ENCODE measurements at places on chromosomes 16 and 17.

GRCh38 chr17:77206158-77206956 is 65.6 kb downstream of the SEC14L1 start:
- DNase-seq: no peak

GRCh38 chr17:49926886-49927285 is 42.1 kb upstream of the DLX4 start:
- peak; percentile 19 for DNase-seq

GRCh38 chr17:19305256-19305655 is 57.3 kb downstream of the B9D1 start:
- no peak for DNase-seq

DNA sequence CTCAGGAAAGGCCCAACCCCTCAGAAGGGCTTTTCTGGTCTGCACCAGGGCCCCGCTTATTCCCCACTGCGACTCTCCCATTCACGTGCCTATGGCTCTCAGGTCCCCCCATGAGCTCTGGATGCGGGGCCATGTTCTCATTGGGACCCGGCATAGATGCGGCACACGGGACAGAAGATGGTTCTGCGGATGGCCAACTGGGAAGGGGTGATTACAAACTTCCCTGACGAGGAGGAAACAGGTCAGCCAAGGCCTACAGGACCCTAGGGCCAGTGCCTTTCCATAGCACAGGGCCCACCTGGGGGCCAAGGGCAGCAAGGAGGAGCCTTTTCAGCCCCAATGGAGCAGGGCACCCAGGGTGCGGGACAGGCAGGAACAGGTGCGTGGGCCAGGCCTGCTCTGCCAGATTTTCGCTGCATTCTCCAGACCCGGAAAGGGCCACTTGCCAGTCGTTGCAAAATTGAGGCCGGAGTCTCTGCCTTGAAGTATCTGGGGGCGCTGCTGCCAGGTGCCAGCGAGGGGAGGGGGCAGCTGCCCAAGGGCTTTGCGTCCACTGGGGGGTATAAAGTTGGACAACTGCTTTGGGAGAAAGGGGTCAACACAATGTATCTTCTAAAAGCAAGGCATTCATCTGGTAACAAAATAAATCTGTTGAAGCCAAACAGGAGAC is 20.5 kb downstream of the SLC7A5 start:
- no peak for DNase-seq

DNA sequence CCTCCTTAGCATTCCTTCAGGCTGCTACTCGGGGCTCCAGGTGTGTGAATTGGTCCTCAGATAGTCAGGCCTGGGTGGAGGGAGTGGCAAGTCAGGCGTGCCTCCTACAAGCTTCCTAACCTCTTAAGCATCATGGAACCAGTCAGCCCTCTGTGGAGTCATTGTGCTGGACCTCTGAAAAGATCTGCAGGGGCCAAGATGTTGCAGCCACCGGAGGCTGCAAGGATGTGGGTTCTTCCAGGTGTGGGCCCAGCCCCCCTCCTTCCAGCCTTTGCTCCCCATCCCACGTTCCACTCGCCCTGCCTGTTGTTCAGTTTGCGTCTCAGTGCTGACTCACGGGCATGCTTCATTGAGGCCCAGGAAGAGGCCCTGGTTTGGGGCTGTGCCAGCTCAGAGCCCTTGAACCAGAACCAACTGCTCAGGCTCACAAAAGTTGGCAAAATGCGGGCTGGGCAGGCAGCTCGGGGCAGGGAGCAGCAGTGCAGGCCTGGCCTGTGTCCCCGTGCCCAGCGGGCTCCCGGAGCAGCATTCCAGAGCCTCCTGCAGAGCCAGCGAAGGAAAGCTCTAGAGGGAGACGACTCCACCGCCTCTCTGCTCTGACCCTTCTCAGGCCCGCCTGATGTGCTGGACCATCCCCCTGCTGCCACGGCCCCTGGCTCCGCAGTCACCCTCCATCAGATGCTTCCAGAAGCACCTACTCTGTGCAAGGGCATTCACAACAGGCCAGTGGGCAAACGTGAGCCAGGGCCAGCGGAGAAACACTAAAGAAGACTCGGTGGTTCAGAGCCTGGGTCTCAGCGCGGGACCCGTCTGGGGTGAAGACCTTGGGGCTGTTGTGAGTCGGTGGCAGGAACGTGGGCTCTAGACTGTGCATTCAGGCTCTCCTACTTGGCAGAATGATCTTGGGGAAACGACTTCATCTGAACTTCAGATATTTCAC is 7.5 kb downstream of the LDHD start:
- DNase-seq: peak; percentile 72

- no peak for DNase-seq
These were observed 23.4 kb downstream of the SMURF2 start for GRCh38 chr17:64638552-64639203.

DNA sequence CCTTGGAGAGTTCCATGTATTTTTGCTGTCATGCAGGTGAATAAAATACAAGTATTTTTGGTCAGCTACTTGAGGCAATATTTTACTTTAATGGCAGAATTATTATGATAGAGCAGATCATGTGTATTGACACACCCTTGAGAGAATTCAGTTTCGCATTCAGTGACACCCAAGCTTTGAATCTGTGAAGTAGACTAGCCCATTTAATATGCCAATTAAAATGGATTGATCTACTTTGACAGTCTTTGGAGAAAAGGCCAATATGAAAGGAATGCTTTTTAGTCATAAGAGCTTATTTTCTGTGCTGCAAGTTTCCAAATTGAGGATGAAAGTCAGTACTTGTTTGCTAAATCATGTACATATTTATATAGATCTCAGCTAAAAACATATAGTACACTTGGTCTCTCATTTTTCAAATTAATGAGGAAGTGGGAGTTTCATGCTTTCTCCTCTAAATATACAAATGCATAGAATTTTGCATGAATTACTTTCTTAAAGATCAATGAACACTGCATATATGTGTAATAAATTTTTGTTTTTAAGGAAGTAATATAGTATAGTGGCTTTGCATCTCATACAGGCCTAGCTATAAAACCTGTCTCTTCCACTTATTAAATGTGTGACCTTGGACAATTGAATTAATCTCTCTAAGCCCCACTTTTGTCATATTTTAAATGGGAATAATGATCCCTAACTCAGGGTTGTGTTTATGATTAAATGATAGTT is 161.5 kb downstream of the PHKB start:
- no peak for DNase-seq

- no peak for DNase-seq
These were observed 93.4 kb upstream of the METRNL start for GRCh38 chr17:82985973-82986372.

DNA sequence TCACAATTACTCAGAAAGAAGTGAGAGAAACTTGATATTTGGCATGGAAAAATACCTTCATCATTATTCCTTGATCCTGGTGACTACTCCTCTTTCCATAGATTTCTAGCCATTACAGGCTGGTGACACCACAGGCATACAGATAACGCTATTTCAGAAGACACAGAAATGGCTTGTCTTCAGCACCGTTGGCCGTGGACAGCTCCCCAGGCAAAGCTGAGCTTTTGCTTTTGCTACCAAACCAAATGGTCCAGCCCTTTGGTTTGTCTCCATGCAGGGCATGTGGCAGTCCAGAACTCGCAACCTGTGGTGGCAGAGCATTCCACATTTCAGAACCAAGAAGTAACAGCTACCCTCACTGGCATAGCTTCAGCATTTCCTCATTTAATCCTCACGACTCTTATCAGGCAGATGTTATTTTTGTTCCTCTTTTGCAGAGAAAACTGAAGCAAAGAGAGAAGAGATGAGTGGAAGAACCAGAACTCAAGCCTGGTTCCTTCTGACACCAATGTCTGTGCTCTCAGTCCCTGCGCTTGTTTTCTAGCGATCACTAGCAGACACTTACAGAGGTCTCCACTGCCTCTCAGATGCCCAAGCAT is 55.5 kb downstream of the HS3ST4 start:
- no peak for DNase-seq

DNA sequence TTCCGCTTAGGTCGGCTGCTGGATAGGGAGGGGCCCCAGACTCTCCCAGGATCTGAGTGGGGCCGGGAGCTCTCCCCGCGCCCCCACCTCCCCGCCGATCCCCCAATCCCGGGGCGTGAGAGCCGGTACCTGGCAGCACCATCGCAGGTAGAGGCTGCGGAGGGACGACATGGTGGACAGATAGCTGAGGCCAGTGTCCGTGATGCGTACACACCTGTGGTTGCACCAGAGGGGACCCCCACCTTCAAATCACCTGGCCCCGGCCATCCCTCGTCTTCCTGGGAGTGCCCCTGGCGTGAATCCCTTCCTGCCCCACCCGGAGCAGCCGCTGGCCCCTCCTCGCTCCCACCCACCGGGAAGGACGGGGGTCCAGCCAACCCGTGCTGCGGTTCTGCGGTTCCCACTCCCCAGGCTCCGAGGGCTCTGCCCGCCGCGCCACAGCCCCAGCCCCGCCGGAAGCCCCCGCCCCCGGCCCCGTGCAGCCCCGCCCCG is 4.7 kb upstream of the WDR24 start:
- no peak for DNase-seq

DNA sequence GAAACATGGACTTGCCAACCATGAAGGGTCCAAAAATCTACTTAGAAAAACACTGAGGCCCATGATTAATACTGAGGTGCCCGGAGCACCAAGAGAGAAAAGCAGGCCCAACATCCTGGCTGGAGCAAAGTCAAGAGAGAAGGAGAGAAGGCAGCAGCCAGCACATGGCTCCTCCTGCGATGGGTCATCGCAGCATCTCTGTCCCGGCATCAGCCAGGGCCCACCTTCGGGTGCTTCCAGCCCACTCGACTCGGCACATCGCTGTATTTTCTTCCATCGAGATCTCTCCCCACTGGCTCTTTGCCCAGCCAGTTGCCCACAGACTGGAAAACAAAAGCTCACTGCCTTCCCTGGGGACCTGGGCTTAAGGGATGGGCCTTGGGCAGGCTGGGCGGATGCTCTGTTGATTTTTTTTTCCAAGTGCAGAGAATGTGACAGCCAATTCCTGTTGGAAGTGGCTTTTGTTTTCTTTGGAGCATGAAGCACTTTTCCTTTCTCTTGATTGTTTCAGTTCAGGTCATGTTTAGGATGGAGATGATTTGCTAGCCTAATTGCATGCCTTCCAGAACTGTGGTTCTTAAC is 58.1 kb downstream of the CYB5B start:
- peak; percentile 64 for DNase-seq

- no peak for DNase-seq
These were observed 43.0 kb upstream of the ZNF750 start for GRCh38 chr17:82882715-82883418.

DNA sequence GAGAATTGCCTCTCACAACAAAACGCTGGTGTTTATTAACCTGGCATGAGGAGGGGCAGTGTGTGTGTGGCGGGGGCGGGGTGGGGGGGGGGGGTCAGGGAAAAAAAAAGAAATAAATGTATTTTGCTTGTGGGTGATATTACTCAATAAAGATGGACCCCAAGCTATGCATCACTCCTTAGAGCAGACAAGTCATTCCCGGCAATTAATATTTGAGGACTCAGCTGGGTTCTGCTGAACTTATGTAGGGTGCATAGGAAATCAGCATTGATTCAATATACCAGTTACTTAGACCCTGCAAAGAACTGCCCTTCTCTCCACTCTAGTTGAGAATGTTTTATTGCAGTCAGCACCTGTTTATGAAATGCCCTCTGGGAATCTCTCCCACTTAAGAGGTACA is 206.2 kb upstream of the MAF start:
- DNase-seq: no peak

- no peak for DNase-seq
These were observed 7.0 kb upstream of the CYB561 start for GRCh38 chr17:63452962-63453551.

DNA sequence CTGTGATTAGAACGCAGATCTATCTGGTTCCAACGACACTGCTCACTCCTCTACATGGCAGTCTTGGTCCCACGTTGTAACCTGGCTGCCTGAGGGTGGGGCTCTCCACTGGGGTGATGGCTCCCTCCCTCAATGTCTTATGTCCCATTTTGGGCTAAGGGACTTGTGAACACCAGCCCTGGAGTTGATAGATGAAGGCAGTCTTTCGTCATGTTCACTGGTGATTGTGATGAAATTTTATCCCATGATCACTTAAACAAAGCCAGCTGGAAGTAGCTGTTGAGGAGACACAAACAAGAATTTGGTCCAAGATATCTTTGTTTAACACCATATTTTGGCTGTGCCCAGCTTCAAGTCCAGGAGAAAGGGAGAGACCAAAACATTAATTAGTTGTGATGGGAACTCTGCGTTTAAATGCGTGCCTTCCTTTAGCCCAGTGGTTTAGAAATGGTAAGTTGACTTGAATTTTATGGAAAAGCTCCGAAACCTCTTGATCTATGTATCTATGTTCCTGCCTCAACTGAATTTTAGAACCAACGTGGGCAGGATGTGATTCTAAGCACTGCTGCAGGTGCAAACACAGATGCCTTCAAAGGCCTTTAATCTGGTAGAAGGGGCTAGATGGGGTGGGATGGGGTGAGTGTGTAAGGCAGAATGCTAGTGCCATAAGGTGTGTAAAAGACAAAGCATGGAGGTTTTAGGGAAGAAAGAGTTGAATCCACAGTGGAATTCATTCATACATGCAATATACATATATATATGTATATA is 186.8 kb upstream of the IRX3 start:
- DNase-seq: no peak

- peak; percentile 81 for DNase-seq
These were observed 31.7 kb upstream of the KCNJ2 start for GRCh38 chr17:70137451-70138230.

GRCh38 chr17:27721797-27722196 is 78.5 kb downstream of the NOS2 start:
- no peak for DNase-seq

DNA sequence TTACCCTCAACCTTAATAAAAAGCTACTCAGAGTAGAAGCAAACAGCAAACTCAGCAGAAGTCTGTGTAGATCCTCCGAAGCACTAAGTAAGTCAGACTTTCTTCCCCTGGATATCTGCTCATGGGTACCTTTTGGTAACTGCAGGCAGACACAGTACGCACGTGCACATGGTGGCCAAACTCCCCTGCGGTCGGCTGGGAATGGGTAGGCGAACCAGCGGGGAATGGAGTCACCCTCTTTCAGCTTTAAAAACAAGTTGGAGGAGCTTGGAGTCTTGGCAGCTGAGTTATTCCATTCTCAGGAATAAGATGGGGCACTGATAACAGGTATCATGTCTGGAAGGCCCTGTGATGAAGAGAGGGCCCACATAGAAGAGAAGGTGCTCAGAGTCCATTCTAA is 16.3 kb downstream of the CYB561 start:
- no peak for DNase-seq

GRCh38 chr16:51569203-51569931 is 418.3 kb upstream of the SALL1 start:
- no peak for DNase-seq

- DNase-seq: no peak
These were observed 11.7 kb upstream of the ATP2C2 start for GRCh38 chr16:84356591-84357116.

GRCh38 chr16:30482366-30482765 is 9.8 kb downstream of the ITGAL start:
- no peak for DNase-seq

GRCh38 chr17:78667741-78668640 is 90.8 kb upstream of the DNAH17 start:
- no peak for DNase-seq
